Activated naive CD4-positive, alpha-beta T cell treated with anti-CD3 and anti-CD28 coated beads, Interleukin-2, amount 10 ng/mL, durations not matched to agents 7 days and 5 days (primary cell): ENCODE measurements at places on chromosomes 1 and 21.
A peak's percentile ranks its signal among the peaks of the same experiment; 100 is the strongest.

DNA sequence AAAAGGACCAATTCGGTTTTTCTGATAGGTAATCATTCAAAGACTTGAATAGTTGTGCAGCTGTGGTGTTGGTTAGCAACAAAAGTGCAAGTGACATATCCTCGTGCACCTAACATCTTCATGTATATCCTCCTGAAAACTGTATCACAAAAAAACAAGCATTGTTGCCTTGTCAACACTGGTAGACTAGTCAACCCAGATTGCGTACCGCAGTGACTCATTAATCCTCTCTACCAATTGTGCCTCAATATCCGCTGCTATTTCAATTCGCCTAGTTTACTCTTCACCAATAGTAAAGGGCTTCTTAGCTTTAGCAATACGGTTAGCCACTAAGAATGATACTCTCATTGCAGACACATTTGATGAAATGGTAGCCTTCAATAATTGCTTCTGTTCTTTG, 3.5 kb downstream of the HHAT start:
- no peak for DNase-seq

DNA sequence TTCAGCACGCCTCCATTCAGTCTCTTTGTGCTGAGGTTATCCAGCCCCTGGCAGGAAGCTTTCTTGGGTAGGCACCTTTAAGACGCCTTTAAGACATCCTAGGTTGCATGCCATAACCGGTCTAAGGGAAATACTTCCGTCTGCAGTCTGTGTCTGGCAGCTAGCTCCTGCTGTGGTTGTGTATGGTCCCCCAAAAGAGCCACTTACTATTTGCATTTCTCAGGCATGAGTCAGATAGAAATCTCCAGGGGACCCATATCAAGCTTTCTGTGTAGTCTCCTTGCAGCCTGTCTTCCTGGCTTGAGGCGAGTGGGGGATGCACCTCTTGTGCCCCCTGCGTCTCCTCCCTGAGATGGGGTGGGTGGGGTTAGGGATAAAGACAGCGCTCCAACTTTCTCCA, 10.0 kb upstream of the RYR2 start:
- no peak for DNase-seq

GRCh38 chr1:183931646-183932271, 105.8 kb downstream of the COLGALT2 start:
- no peak for DNase-seq

DNA sequence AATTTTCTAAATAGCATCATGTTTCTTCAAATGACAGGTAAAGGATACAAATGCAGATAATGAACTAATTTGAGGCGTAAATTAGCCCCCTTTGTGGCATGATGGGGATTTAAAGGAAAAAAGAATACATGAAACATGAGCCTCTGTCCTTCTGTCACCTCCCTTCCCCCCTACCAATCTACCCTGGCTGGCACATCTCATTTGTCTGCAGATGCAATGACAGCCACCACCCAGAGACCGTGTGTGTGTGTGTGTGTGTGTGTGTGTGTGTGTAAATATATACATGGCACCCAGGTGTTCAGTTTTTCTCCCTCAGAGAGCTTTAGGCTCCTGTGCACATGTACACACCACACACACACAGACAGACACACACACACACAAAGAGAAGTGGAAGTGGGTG, 451.1 kb downstream of the RWDD3 start:
- no peak for DNase-seq

DNA sequence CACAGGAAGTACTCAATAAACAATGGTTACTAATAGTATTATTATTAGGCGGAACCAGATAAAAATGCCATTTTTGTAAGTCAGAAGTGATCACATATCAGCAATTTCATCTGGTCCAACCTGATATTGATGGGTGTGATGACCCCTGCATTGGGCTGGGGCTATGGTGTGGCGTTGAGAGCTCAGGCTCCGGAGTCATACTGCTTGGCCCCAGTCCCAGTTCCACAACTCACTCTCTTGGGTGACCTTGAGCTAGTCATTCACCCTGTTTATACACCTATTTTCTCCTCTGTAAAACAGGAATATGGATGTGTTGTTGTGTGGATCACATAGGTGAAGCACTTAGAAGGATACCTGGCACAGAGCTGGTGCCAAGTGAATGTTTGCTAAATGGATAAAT, 229.4 kb upstream of the POU3F1 start:
- no peak for DNase-seq

GRCh38 chr21:45326891-45327440, 39.3 kb upstream of the POFUT2 start:
- DNase-seq, result no peak

GRCh38 chr1:26826261-26827105, at the start of gene ZDHHC18:
ZDHHC18 (plus strand) TSS chr1:26826688; CDS start chr1:26826805, 117 bp downstream.
- DNase-seq, result peak; percentile 75

GRCh38 chr1:50348449-50349241, 74.6 kb downstream of the DMRTA2 start:
- peak; percentile 56 for DNase-seq

DNA sequence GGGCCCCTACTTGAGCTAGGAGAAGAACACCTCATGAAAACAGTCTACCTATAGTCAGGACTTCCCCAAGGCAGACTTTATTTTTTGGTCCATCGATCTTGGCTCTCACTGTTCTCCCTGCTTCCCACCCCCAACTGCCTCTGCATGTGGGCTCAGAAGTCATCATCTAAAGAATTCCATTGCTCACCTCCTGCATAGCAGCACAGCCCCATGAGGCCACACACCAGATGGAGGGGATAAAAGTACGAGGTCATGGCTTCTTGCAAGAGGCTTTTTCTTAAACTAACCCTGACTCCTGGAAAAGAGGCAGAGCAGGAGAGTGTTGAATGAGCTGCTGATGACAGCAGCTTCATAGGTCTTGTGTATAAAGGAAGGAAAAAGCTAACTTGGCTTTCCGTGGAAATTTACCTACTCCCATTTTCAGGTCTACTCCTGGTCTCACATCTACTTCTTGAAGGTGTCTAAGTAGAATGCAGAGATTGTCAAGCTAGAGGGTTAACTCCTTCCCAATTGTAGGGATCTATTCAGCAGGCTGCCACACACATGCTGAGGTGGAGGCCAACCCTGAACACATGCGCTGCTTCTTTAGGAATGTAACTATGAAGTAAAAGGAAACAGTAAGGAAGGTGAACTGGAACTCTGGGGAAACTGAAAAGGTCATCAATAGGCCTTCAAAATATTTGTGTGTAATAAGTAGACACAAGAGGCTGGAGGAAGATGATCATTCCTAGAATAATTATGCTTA, 18.7 kb downstream of the WNT2B start:
- DNase-seq, result no peak

GRCh38 chr1:30744060-30744756, 13.4 kb downstream of the LAPTM5 start:
- peak; percentile 80 for DNase-seq

- no peak for DNase-seq
Measured at GRCh38 chr1:116764906-116765862, 11.0 kb downstream of the CD2 start.

DNA sequence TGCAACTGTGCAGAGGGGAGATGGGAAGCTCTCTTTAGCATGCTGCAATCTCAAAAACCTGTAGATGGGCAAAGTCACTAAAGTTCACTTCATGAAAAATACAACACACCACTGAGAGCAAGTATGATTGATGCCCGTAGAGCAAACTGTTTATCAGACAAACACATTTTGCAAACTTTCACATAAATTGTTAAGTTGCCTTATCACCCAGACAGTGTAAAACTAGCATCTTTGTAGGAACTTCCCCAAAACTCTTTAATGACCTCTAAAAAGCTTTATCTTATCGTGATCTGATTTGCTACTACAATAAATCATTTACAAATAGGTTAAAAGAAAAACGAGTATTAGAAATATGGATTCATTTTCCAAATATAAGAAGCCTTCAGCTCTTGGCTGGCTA, 391.0 kb downstream of the LMO4 start:
- DNase-seq, result no peak

DNA sequence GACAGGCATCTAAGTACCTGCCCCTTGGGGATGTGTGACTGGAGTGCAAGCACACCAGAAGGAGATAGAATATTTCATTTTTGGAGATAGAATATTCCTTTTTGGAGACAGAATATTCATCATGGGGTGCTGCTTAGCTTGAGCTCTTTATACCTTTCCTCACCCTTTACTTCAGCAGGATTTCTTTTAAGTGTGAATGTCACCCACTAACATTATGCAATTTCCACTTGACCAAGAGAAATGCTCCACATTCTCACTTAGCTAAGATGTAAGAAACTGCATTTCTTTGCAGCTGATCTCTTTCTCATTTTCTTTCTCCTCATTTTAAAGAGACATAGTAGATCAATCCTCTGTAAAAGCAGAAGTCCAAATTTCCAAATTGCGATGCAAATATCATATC, 436.7 kb downstream of the NCAM2 start:
- no peak for DNase-seq
